H1 (cell line): ENCODE measurements at places on chromosomes 7 and 10.

GRCh38 chr7:20159226-20159747 is 57.9 kb downstream of the MACC1 start:
- H3K4me1 ChIP-seq = no peaks in the 10 kb centered on the region
- H3K4me3 ChIP-seq = no peak overlapping the region
- peaks cover 5% of the 10 kb centered on the region for H3K36me3 ChIP-seq
- no peak overlapping the region for H3K27ac ChIP-seq
- H3K27me3 ChIP-seq = no peaks in the 10 kb centered on the region
- DNase-seq = no peak

- peaks cover 5% of the 10 kb centered on the region; the same call in 1 of the 2 replicates for H3K4me1 ChIP-seq
- H3K36me3 ChIP-seq = no peaks in the 10 kb centered on the region
- H3K27ac ChIP-seq = no peak overlapping the region
- DNase-seq = no peak
- no peak overlapping the region for H3K4me3 ChIP-seq
Measured at GRCh38 chr7:117124591-117125220, 171.4 kb downstream of the ST7 start.

GRCh38 chr7:151017953-151018420 is 6.3 kb downstream of the ATG9B start:
- H3K4me1 ChIP-seq = peaks cover 29% of the 10 kb centered on the region
- H3K27me3 ChIP-seq = peaks cover 32% of the 10 kb centered on the region
- H3K4me3 ChIP-seq = peak overlapping the region; percentile 17; the same call in 1 of the 2 replicates

DNA sequence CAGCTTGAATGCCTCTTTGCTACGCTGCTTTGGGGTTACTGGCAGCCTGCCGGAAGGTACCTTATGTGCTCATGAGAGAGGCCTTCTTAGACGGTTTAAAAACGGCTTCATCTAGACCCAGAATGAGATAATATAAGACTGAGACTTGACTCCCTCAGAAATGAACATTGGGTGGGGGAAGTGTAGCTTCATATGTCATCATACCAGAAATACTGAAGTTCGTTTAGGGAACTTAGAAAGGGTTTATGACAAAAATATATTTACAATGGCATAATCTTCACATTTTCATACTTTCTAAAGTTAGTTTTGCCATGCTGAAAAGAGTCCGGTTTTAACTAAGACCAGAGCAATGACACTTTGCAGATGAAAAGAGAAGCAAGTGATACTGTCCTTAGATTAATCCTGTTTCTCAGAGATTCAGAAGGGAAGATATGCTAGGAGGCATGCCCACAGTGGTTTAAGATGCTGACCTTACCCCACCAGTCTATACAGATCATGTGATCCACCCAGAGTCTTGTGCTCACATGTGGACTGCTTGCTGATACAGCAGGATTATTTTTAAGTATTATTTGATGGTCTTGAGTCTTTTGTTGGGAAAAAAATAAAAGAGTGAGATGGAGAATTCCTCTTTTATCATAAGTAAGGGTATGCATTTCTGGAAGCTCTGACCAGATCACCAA is 40.8 kb upstream of the HGF start:
- no peak overlapping the region for H3K27ac ChIP-seq
- no peaks in the 10 kb centered on the region for H3K4me1 ChIP-seq
- H3K27me3 ChIP-seq = no peaks in the 10 kb centered on the region

DNA sequence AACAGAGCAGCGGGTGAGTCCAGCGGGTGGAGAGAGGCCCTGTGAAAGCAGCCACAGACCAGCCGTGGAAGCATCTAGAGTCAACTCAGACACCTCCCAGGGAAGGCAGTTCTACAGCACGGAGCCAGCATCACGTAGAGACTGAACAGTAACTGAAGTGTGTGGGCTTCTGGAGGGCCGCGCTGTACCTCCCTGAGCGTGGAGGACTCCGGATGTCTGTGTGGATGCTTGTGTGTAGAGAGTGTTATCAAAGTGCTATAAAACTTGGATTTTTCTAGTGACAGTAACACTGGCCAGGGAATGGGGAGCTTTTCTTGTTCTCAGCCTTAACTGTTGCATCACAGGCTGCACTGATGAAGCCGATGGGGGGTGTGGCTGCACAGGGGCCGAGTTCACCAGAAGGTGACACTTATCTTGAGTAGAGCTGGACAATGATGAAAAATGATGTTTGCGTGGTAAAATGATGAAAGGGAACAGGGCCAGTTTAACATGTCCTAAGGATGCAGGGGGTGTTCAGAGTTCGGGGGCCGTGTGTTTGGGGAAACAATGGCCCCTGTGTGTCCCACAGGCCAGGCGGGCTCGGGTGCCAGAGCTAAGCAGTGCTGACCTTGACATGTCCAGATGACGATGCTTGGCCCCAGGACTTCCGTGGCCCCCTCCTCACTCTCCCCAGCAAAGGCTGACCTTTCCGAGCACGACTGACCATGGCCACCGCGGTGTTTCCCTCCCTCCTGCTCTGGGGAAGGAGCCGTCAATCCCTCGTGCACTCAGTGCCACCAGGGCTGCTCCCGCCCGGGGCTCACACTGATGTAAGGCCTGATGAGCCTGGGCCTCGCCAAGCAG is 21.9 kb downstream of the MNX1 start:
- no peaks in the 10 kb centered on the region for H3K27me3 ChIP-seq
- no peak overlapping the region for H3K4me3 ChIP-seq
- no peaks in the 10 kb centered on the region for H3K36me3 ChIP-seq
- peak; percentile 35 for DNase-seq
- no peaks in the 10 kb centered on the region; the same call in none of the 2 replicates for H3K4me1 ChIP-seq
- H3K27ac ChIP-seq = no peak overlapping the region
